Right ventricle myocardium superior (tissue), 1 donor: ENCODE measurements at places on chromosomes 2 and 18. TPM values are rescaled to one million over a fixed set of nuclear protein-coding genes. Genes with fewer than 3 reads are reported as not detected.

GRCh38 chr2:102439065-102439695 is 16.2 kb downstream of the IL18RAP start:
- DNase-seq = no peak

- no peak for DNase-seq
These were observed 146.6 kb upstream of the CCDC68 start for GRCh38 chr18:55105873-55106272.

GRCh38 chr2:77169426-77169825 is 352.8 kb downstream of the LRRTM4 start:
- no peak for DNase-seq

GRCh38 chr2:171345971-171346722 is 87.6 kb downstream of the METTL8 start:
- DNase-seq = no peak

- no peak for DNase-seq
These were observed 407.0 kb upstream of the KCNJ3 start for GRCh38 chr2:154291511-154291910.

DNA sequence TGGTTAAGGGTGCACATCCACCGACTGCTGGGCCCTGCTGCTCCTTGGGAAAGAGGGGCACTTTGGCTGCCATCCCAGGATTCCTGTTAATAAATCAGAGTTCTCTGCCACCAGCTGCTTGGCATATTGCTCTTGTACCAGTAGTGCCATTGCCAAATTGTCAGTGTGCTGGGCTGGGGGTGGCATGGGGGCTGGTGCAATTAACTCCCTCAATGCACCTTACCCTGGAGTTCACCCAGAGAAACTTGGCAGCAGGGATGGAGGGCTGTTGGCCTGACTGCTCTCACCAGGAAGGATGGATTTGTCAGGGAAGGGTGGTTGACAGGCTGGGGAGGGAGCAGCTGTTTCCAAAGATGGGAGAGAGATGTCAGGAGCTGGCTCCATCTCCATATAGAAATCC is 94.6 kb upstream of the SKOR2 start:
- no peak for DNase-seq

- DNase-seq = no peak
These were observed 29.5 kb downstream of the EPB41L5 start for GRCh38 chr2:120042359-120042758.

GRCh38 chr18:76972241-76972640 is 149.9 kb downstream of the ZNF236 start:
- DNase-seq = no peak

- no peak for DNase-seq
These were observed 384.3 kb upstream of the CNTNAP5 start for GRCh38 chr2:123640685-123641335.

- DNase-seq = no peak
These were observed 82.6 kb downstream of the IKZF2 start for GRCh38 chr2:213068676-213069359.

DNA sequence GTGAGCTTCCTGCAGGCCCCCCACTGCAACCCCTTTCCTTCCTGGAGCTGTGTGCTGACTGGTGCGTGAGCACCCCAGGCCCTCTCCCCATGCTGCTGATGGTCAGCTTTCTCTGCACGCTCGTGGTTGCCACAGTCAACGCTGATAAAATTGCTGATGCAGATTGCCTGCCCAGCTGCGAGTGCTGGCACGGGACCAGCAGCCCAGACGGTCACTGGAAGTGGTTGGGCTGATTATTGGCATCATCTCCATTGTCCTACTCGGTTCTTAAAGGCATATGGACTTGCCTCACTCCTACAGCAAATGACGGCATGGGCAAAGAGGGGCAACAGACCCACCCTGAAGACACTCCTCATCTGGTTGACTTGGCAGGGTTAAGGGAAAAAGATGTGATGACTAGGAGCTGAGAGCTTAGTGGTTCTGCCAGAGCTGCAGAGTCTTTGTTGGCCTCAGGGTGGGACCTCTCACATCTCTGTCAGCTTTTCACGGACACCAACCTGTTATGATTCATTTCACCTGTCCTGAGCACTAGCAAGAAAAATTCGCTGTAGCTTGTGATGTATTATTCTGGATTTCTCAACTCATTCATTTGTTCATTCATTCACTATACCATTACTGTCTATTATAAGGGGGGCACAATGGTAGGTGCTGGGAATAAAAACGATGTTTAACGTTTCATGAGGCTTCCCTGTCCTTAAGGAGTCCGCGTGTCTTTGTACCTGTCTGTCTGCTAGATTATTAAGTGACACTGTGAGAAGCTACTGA is 38.4 kb downstream of the PAX8 start:
- DNase-seq = peak; percentile 95

DNA sequence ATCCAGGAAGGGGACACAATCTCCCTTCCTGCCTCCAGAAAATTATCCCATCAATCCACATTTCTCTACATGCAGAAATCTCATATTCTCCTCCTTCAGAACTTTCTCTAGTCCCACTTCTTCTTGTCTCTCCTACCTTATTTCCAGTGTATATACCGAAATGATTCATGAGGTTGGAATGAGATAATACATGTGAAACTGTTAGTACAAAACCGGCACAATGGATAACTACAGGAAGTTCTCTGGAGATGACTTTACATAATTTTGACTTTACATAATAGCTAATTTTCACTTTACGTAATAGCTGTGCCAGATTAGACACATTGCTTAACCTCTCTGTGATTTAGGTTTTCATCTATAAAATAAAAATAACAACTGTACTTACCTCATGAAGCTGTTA is 801.3 kb downstream of the ERBB4 start:
- no peak for DNase-seq

- DNase-seq = no peak
These were observed 149.7 kb downstream of the SMAD7 start for GRCh38 chr18:48800876-48801727.

- DNase-seq = no peak
These were observed 24.7 kb upstream of the NT5C1B start for GRCh38 chr2:18614041-18614440.

- no peak for DNase-seq
These were observed 144.3 kb downstream of the CHST9 start for GRCh38 chr18:27040796-27041195.

- DNase-seq = no peak
These were observed 113.2 kb downstream of the ARHGEF4 start for GRCh38 chr2:130949954-130950353.

- no peak for DNase-seq
These were observed 323.2 kb downstream of the AGPS start for GRCh38 chr2:177715771-177716170.

DNA sequence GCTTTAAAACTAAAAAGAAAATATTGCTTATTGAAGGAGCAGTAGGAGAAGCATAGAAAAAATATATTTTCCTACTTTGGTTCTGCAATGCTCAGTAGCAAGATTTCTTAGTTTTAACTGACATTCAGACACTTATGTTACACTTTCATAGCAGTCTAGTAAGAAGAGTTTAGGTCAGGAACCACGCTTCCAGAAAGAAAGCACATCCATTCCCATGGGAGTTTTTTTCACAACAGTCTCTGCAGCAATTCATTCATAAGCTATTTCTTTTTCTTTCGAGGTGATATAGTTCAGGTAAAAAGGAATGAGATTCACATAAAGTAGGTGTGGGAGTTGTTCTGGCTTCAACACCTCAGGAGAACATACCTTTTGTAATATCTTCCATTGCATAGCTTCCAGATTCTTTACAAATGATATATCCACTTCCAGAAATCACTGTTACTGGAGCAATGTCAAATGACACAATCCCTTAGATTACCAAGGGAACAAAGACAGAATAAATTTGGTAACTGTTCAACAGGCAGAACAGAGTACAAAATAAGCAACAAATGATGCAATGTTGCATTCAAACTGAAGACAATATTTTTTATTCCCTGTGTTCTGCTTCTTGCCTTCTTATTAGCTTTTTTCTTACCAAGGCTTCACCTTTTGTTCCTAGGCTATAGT is 95.2 kb upstream of the GULP1 start:
- DNase-seq = no peak

GRCh38 chr2:15650616-15651366 is 59.1 kb downstream of the DDX1 start:
- DNase-seq = no peak

- DNase-seq = no peak
These were observed 30.1 kb upstream of the DYNC2LI1 start for GRCh38 chr2:43743706-43744105.

- no peak for DNase-seq
These were observed 250.3 kb downstream of the ANAPC1 start for GRCh38 chr2:111633643-111634042.

- no peak for DNase-seq
These were observed 37.1 kb downstream of the ACSL3 start for GRCh38 chr2:222897898-222898297.

DNA sequence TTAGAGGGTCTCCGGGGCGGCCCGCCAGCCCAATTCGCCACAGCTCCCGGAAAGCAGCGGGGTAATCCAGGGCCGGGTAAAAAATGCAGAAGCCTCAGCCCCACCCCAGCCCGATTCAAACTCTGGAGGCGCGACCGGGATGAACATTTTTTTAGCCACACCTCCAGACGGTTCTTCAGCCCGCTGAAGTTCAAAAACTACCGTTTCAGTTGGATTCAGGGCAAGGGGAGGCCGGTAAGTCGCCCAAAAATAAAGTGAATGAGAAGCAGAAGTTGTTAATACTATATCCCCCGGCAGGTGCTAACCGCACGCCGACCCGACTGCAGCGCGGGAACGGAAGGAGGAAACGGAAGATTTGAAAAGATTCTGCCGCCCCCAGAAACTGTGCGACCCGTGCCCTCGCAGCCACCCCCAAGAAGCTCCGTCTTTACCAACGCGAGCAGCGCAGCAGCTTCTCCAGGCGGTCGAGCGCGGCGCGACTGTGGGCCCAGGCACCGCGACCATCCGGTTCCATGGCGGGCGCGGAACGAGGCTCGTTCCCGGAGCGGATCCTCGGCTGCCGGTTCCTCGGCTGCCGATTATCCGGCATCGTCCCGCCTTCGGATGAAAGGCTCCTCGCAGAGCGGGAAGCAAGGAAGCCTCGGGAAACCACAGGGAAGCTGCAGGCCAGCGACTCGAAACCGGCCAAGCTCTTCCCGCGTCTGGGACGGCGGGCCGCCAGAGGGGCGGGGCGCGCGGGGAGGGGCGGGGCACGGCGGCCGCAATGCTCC is at the start of gene BARD1:
Gene BARD1, minus strand, starts transcription at position 703 of the 770 bp plus-strand sequence. Its CDS starts 114 bp downstream, at position 589.
- DNase-seq = peak; percentile 70

DNA sequence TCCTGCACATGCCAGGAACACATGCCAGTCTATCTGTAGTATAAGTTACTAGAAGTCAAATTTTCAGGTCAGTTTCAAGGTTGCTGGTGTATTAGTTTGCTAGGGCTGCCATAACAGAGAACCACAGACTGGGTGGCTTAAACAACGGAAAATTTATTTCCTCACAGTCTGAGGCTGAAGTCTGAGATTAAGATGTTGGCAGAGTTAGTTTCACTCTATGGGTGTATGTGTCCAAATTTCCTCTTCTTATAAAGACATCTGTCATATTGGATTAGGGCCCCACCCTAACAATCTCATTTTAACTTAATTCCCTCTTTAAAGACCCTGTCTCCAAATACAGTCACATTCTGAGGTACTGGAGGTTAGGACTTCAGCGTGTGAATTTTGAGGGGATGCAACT is 26.5 kb downstream of the B3GNT7 start:
- no peak for DNase-seq

GRCh38 chr18:4400911-4401310 is 54.2 kb downstream of the DLGAP1 start:
- DNase-seq = no peak

- DNase-seq = no peak
These were observed 35.7 kb downstream of the GCG start for GRCh38 chr2:162116352-162116751.

- DNase-seq = no peak
These were observed 485.6 kb downstream of the TMX3 start for GRCh38 chr18:68229351-68229750.

DNA sequence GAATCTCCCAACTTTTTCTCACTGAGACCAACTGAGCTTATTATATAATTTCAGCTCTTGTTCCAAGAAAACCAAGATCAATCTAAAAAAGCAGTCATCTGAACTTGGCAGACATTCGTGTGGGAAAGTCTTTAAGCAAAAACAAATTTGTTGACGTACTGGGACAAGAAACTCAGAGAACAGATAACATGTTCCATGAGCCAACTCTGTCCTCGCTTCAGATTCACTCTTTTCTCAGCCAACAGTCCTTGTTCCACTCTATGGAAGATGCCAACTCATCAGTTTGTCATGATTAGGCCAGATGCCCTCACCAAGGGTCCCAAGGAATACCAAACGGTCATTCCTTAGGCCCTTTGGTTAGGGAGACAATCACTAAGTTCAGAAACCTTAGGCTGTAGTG is 224.2 kb upstream of the CTAGE1 start:
- no peak for DNase-seq

GRCh38 chr2:104736026-104736425 is 117.9 kb upstream of the POU3F3 start:
- DNase-seq = no peak

DNA sequence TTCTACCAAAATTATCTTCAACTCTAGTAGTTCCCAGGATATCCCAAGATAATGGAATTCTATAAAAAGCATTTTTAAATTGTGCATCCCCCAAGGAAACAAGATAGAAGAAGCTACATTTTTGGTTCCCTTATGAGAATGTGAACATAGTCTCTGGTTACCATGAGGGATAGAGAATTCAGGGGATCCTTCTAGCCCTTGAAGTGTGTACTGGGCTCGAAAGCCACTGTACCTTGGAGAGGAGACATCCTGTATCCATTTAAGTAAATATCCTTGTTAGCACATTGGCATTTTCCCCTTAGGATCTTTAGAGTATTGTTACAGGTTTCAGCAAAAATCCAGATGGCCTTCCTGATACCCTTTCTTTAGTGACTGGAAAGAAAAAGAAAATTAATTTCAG is 228.5 kb downstream of the RTP5 start:
- no peak for DNase-seq

DNA sequence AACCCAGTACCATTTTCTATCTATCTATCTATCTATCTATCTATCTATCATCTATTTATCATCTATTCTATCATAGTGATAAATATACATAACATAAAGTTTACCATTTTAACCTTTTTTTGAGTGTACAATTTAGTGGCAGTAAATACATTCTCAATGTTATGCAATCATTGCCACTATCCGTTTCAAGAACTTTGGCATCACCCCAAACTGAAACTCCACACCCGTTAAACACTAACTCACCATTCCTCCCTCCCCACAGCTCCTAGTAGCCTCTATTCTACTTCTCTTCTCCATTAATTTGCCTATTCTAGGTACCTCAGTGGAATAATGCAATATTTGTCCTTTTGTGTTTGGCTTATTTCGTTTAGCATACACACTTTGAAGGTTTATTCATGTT is 82.5 kb upstream of the KCNE4 start:
- DNase-seq = no peak

MYO7B gene
- total RNA-seq = 0.32 TPM

ITGA6 gene
- 44.4 TPM for total RNA-seq

TWIST2 gene
- 1.9 TPM for total RNA-seq

REV1 gene
- total RNA-seq = 59.2 TPM

GBX2 gene
- not detected for total RNA-seq

GREB1 gene
- total RNA-seq = 9.0 TPM

OTOS gene
- not detected for total RNA-seq

DCC gene
- total RNA-seq = not detected

GAREM2 gene
- total RNA-seq = 1.3 TPM

TRAF3IP1 gene
- 13.6 TPM for total RNA-seq

POMC gene
- 9.2 TPM for total RNA-seq
